ENCODE measurements at places on chromosomes 11 and 22. TPM values are rescaled to one million over a fixed set of nuclear protein-coding genes. Genes with fewer than 3 reads are reported as not detected.

The RAB38 gene
- total RNA-seq: 5.9 TPM

The XRCC6 gene
- total RNA-seq: 338 TPM

The DKK3 gene
- 396 TPM for total RNA-seq

The OR9G4 gene
- not detected for total RNA-seq

The NNMT gene
- 311 TPM for total RNA-seq

The BLID gene
- total RNA-seq: 16.6 TPM

The RPS13 gene
- total RNA-seq: 807 TPM

The C11orf97 gene
- not detected for total RNA-seq

The FOLR2 gene
- not detected for total RNA-seq
